ENCODE measurements at places on chromosomes 13 and 19.

- DNase-seq: no peak
These were observed at the start of gene SERTM1 for GRCh38 chr13:36673838-36674326. Gene SERTM1, plus strand, starts transcription at chr13:36674020. Its CDS starts 21,059 bp downstream, at chr13:36695079.

- no peak for DNase-seq
These were observed 22.0 kb upstream of the GPR18 start for GRCh38 chr13:99280166-99280565.

DNA sequence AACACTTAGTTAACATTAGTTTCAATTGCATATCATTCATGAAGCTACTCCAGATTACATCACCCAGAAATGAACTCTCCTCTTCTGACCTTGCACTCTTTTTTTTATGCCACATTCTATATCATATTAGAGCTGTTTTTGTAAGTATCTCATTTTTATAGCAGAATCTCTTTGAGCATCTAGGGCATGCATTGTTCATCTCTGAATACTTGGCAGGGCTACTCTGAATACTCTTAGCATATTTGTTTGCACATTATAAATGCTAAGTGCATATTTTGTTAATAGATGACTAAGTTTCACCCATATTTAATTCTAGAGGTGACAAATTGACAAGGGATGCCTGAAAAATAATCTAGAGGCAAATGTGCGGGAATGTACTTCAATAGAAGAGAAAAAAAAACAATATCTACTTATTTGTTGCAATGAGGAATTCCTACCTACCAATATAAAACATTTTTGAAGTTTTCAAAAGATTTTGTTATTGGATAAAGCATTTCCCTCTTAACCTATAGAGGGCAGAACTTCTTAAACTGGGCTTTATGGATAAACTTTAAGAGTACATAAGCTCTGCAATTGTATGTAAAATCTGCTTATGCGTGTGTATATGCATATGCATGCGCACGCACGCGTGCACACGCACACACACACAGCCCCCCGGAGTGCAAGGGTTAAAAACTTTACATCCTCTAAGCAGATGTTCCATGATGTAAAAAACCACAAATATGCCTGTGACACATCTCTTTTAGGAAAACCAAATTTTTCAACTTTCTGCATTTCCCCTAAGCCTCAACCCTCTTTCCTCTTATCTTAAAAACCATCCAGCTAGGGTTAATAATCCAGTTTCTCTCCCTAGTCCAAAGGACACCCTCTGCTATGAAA, 73.0 kb upstream of the OXGR1 start:
- no peak for DNase-seq

GRCh38 chr19:35013041-35013819, 13.1 kb downstream of the GRAMD1A start:
- DNase-seq: peak; percentile 75

DNA sequence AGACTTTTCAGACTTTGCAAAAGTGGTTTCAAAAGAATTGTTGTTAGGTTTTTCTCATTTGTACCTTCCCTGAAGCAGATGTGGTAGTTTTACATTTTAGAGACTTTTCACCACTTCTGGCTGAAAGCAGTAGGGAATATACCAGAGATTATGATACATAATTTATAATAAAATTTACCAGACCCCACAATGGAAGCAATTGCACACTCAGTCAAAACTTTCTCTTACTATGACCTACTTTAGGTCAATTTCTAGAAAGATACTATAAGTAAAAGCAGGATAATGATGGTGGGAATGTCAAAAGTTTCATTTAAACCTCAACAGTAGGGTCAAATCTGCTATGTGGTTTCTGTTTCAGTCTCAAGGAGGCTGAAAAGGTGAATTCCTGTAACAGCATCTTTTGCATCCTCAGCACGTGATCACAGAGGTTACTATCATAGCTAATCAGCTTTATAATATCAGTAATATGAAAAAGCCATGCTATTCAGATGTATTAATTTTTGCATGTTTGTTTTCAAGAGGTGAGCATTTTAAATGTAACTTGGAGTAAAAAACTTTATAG, 26.9 kb downstream of the PCCA start:
- DNase-seq: no peak

DNA sequence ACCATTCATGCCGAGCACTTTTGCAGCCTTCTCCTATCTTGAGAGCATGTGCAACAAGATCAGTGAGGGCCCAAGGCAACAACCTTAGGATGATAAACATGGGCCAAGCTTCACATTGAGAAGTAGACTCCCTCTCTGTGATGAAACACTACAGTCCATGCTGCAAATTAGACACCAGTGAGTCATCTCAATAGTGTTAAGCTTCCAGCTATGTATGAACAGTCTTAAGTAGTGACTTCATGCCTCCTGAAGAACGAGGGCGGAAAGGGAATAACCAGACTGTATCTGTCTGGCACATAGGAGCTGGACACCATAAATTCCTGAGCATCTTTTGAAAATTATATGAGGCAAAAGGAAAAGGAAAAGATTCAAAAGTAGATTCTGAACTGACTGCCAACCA, 309.9 kb upstream of the SLITRK1 start:
- DNase-seq: no peak

DNA sequence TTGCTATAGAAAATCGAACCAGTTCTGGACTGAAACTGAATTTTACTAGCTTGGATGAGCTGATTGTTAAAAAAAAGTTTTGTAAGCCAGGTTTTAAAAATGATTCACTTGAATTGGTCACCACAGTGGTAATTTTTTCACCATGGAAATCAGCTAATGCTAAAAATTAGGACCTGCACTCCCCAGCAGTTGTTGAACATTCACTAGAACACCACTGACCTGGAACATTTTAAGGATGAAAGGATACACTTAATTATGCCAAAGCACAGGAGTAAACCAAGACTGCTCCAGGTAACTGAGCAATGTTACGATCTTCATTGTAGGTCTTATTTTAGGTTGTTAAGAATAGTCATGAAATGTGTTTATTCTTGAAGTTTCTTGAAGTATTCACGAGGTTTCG, 1342.6 kb upstream of the SPRY2 start:
- DNase-seq: no peak

DNA sequence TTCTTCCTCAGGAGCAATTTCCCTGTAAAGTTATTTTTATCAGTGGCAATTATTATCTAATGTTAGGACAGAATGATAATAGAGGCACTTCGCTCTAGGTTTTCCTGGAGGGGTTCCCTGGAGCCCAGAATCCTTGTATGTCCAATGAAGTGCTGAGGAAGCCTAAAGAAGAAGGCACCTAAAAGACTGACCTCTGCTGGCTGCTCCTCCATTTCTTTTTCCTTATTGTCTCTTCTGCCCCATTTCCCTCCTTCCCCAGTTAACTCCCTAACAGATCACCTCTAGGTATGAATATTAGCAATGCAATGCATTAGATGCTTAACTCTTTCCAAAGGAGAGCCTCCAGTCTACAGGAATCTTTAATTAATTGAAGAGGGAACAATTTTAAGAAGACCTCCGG, 985.4 kb downstream of the DIAPH3 start:
- no peak for DNase-seq

GRCh38 chr13:114200399-114200911, 21.4 kb downstream of the CFAP97D2 start:
- DNase-seq: no peak

DNA sequence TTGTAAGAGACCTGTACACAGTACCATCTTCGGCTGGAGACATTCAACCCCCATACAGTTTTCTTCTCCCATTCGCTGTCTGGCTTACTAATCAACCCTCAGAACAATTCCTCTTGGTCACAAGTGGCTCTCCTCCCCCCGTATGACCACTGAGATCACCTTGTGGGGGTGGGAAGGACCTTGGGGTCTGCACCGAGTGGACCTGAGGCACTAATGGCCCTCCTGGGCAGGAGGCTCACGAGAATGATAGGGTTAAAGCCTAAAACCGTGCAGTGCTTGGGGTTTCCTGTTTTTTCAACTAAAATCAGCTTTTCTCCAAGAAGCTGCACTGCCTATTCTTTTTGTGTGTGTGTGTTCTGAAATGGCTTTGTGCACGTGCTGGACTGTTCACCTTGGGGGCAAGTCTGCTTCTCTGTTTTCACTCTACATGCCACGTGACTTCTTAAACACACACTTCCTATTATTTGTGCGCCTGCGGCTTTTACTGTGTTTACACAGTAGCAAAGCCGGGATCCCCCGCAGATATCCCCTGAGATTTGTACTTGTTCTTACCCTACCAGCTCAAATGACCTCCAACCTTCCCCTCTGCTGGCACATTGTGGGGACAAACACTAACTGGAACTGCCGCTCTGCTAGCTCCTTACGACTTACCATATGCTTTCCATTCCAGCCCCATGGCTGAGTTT, 12.3 kb downstream of the RBM26 start:
- peak; percentile 43 for DNase-seq

DNA sequence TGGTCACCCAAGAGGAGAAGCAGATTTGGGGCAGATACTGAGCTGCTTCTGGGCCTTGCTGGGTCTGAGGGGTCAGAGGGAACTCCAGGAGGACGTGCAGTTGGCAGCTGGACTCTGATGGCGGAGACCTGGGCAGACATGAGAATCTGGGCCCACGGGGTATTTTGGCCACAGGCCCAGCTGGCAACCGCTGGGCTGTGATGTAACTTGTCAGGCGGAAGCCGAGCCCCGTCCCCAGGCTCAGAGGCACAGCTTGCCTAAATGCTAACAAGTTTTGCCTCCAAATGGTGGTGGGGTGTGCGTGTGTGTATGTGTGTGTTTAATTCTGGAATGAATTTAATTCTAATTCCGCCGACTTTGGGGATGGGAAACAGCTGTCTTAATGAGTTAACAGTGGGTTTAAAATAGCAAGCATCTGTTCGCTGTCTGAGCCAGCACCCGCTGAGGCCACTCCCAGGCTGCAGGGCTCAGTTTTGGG, 11.6 kb downstream of the ZNRF4 start:
- DNase-seq: no peak

GRCh38 chr13:64471916-64472315, 2758.2 kb downstream of the PCDH9 start:
- no peak for DNase-seq

GRCh38 chr13:45242524-45242923, 41.7 kb upstream of the KCTD4 start:
- no peak for DNase-seq

GRCh38 chr13:63408331-63409189, 1992.9 kb upstream of the PCDH20 start:
- no peak for DNase-seq

DNA sequence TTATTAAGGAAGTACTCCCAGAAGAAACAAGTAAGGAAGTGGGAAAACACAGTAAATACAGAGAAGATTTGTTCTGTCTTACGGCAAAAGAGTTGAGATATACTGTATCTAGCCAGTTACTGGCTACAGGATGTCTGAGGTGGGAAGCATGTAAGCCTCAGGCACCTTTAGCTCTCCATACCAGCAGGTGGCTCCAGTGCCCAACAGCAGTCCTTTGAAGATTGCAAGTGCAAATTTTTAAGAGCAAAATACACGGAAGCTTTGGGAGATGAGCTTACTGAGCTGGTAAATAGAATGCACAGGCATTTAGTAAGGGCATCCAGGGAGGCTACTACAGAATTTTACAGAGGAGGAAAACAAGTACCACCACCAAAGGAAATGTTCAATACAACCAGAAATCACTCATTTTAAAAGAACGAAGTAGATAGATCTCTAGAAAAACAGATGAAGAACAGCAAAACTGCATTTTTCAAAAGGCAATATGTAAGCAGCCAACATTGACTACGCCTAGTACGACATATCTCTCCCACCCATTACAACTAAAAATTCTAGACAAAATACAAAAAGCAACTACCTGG, 57.9 kb upstream of the VSTM2B start:
- DNase-seq: no peak

All from central memory CD4-positive, alpha-beta T cell (primary cell).